ENCODE measurements at places on chromosomes 4 and X.
A peak's percentile ranks its signal among the peaks of the same experiment; 100 is the strongest.

GRCh38 chr4:184705692-184706091 lies 28.2 kb downstream of the CENPU start:
- no peaks in the 10 kb centered on the region for H3K4me1 ChIP-seq
- no peak for DNase-seq
- no peak overlapping the region for H3K4me3 ChIP-seq
- no peak overlapping the region for H3K27ac ChIP-seq
- no peaks in the 10 kb centered on the region for H3K36me3 ChIP-seq

- H3K36me3 ChIP-seq: no peaks in the 10 kb centered on the region
- H3K27ac ChIP-seq: no peak overlapping the region
- no peaks in the 10 kb centered on the region for H3K4me1 ChIP-seq
- no peak for DNase-seq
- H3K4me3 ChIP-seq: no peak overlapping the region
- H3K27me3 ChIP-seq: no peaks in the 10 kb centered on the region
Observed at GRCh38 chr4:163941221-163941905, 446.9 kb downstream of the TMA16 start.

- H3K36me3 ChIP-seq: no peaks in the 10 kb centered on the region
- peak; percentile 89 for DNase-seq
- H3K27me3 ChIP-seq: no peaks in the 10 kb centered on the region
- H3K4me3 ChIP-seq: peak overlapping the region; percentile 94
- H3K27ac ChIP-seq: peak overlapping the region; percentile 59
- H3K4me1 ChIP-seq: peaks cover 36% of the 10 kb centered on the region
Observed at GRCh38 chr4:158170691-158171561, 1.9 kb downstream of the GASK1B start.

DNA sequence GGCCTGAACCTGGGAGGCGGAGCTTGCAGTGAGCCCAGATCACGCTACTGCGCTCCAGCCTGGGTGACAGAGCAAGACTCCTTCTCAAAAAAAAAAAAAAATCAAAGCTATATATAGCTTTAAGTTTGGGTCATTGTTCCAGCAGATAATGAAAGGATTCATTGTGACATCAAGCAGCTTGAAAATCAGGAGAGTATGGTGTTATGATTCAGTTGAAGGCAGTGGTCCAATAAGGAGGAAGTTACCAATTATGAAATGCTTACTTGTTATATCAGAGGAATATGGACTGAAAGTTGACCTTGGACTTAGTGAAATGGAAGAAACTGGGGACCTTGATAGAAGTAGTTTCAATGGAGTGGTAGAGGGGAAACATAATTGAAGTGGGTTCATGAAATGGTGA lies 140.4 kb upstream of the MAD2L1 start:
- H3K36me3 ChIP-seq: no peaks in the 10 kb centered on the region
- H3K27me3 ChIP-seq: no peaks in the 10 kb centered on the region
- H3K27ac ChIP-seq: no peak overlapping the region

- no peaks in the 10 kb centered on the region for H3K36me3 ChIP-seq
- no peak for DNase-seq
- no peaks in the 10 kb centered on the region for H3K4me1 ChIP-seq
- no peak overlapping the region for H3K27ac ChIP-seq
- no peaks in the 10 kb centered on the region for H3K27me3 ChIP-seq
- no peak overlapping the region for H3K4me3 ChIP-seq
Observed at GRCh38 chr4:2322227-2322626, 60.3 kb upstream of the MXD4 start.

DNA sequence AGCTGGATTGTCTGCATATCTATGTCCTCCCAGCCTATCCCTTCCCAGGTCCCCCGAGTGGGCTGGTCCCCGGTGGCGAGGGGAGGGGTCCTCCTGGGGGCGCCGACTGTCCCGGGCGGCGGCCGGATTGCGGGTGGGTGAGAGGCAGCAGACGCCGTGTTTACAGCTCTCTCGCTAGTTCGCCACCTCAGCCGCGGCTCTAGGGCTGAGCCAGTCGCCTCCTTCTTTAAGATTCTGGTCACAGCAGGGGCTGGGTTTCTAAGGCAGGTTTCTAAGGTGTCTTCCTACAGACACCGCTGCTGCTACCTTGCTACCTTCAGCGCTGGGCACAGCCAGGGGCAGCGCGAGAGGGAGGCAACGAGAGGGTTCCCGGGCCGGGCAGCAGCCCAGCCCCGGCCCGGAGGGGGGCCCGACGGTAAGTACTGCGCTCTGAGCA lies 57.2 kb downstream of the FRMPD3 start:
- H3K27ac ChIP-seq: no peak overlapping the region
- DNase-seq: no peak
- H3K4me3 ChIP-seq: no peak overlapping the region
- no peaks in the 10 kb centered on the region for H3K4me1 ChIP-seq

DNA sequence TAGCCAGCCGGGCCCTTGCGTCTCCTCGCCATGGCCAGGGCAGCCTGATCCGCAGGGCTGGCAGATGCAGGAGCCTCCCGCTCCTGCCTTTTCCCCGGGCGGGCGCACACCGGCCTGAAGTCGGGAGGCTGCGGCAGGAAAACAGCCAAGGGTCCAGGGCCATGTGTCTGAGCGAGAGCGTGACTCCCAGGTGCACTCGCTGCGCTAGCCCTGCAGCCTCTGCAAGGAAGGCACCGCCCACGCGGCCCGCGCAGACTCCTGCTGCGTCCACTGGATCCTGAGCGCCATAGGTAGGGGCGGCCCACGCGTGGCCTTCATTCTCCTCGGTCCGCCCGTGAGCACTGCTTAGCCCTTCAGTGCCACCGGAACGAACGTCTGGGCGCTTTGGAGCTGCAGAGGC lies 379.9 kb downstream of the TRAM1L1 start:
- H3K36me3 ChIP-seq: no peaks in the 10 kb centered on the region
- no peaks in the 10 kb centered on the region for H3K4me1 ChIP-seq
- no peak for DNase-seq
- H3K27ac ChIP-seq: no peak overlapping the region
- no peaks in the 10 kb centered on the region for H3K27me3 ChIP-seq

GRCh38 chr4:8386731-8387130 lies 53.8 kb downstream of the ACOX3 start:
- no peak for DNase-seq
- no peak overlapping the region for H3K27ac ChIP-seq
- H3K4me3 ChIP-seq: no peak overlapping the region
- H3K36me3 ChIP-seq: peaks cover 9% of the 10 kb centered on the region

DNA sequence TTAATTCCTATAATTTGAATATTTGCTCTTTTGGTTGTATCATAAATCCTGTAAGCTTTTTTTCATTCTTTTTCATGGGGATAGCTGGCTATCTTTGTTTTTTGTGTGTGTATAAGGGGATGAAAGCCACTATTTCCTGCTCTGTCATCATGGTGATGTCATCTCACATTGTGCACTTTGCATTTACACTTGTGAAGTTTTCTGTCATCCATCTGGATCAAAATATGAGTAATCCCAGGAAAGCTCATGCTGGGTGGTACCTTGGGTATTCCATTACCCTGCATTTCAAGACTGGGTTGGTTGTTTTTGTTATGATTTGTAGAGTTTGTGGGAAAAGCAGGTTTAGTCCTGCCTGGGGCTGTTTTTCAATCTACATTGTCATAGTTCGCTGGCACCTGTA lies 367.3 kb downstream of the CHIC1 start:
- H3K36me3 ChIP-seq: no peaks in the 10 kb centered on the region
- H3K4me3 ChIP-seq: no peak overlapping the region
- no peaks in the 10 kb centered on the region for H3K27me3 ChIP-seq
- H3K4me1 ChIP-seq: no peaks in the 10 kb centered on the region
- DNase-seq: peak; percentile 24
- H3K27ac ChIP-seq: no peak overlapping the region

DNA sequence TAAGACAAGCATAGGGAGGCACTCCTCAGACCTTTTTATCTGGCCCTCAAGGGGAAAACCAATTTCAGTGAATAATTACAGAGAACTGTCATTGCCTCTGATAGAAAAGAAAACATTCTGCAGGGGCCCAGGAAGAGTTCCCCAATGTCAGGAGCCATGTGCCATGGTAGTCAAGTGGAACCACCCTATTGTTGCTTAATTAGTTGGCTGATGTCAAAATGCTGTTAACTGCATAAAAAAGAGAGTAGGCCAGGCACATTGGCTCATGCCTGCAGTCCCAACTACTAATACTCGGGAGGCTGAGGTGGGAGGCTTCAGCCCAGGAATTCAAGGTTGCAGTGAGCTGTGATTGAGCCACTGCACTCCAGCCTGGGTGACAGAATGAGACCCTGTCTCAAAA lies 28.6 kb upstream of the OGT start:
- no peaks in the 10 kb centered on the region for H3K36me3 ChIP-seq
- H3K4me3 ChIP-seq: no peak overlapping the region
- no peaks in the 10 kb centered on the region for H3K27me3 ChIP-seq
- H3K4me1 ChIP-seq: no peaks in the 10 kb centered on the region

DNA sequence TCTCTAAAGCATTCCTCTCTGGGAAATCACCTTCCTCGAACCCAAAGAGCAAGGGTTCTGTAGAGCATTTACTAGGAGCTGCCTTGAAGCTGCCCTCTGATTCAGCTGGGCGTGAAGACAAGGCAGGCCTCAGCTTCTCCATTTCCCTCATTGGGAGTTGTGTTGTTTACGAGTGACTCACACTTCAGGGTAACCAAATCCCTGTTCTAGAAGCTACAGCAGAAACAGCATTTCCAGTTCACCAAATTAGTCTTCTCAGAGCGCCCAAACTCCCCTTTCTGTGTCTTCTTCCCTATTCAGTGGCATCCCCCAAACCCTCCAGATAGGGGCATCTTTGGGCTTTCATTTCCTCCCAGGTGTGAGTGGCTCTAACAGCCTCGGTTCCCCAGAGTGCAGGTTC lies 863 bp upstream of the XPNPEP2 start:
- DNase-seq: no peak
- no peaks in the 10 kb centered on the region for H3K27me3 ChIP-seq
- no peaks in the 10 kb centered on the region for H3K4me1 ChIP-seq
- H3K27ac ChIP-seq: no peak overlapping the region
- H3K4me3 ChIP-seq: no peak overlapping the region

DNA sequence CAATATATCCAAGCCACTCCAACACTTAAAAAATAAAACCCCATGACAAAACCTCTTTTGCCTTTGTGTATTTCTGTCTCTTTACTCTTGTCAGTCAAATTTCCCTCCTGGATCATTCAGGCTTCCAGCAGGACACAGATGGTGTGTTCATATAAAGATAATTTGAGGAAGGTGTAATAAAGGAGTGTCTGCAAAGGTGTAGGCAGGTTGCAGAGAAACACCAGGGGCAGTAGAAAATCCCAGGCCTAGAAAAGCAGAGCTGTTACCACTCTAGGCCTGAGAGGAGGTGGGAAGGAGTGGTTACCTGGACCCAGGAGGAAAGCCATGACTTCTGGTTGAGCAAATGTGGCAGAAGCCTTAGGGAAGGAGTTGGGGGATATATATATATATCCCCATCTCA lies 28.8 kb downstream of the CHRNA9 start:
- H3K4me1 ChIP-seq: no peaks in the 10 kb centered on the region
- no peaks in the 10 kb centered on the region for H3K36me3 ChIP-seq
- H3K4me3 ChIP-seq: no peak overlapping the region
- no peaks in the 10 kb centered on the region for H3K27me3 ChIP-seq
- no peak overlapping the region for H3K27ac ChIP-seq

- H3K27me3 ChIP-seq: no peaks in the 10 kb centered on the region
- no peaks in the 10 kb centered on the region for H3K36me3 ChIP-seq
- no peak for DNase-seq
- no peaks in the 10 kb centered on the region for H3K4me1 ChIP-seq
Observed at GRCh38 chr4:93461541-93461940, 367.0 kb upstream of the ATOH1 start.

DNA sequence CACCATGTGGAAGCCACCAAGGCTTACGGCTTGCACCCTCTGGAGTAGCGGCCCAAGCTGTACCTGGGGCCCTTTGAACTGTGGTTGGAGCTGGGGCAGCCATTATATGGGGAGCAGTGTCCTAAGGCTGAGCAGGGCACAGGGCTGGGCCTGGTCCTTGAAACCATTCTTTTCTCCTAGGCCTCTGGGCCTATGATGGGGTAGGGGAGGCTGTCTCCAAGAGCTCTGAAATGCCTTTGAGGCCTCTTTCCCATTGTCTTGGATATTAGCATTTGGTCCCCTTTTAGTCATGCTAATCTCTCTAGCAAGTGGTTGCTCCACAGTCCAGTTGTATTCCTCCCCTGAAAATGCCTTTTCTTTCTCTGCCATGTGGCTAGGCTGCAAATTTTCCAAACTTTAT lies 96.4 kb upstream of the ARX start:
- H3K27me3 ChIP-seq: no peaks in the 10 kb centered on the region
- H3K27ac ChIP-seq: no peak overlapping the region

DNA sequence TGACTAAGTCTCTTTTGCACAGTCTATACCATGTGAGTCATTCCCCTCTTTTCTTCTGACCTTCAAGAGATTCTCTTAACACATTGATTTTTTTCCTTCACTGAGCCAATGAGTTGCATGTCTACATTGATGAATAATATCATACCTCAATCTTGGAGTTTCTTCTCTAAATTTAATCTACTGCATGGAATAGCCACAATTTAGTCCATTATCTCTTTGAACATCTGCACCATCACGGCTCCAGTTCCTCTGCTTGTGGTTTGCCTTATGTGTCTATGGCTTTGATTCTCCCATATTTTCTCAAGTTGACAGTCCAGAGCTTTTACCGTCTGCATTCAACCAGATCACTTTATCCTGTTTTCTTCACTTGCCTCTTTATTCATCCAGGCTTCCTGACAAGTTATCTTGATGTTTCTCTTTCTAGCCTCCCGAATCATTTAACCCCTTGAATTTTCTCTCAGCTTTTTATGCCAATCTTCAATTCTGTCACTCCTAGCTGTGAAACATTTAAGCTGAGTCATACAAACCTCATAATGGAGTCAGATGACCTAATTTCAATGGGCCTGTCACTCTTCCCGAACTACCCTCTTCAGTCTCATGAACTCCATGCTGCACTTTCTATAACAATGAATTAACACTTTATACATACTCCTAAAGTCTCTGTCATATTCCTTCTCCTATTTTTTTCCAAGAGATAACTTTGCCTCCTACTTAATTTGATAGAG lies 222.3 kb downstream of the CPE start:
- no peak overlapping the region for H3K4me3 ChIP-seq
- peaks cover 3% of the 10 kb centered on the region for H3K4me1 ChIP-seq
- no peak for DNase-seq

GRCh38 chrX:118189628-118190027 lies 73.0 kb upstream of the KLHL13 start:
- H3K36me3 ChIP-seq: no peaks in the 10 kb centered on the region
- H3K4me3 ChIP-seq: no peak overlapping the region
- H3K27ac ChIP-seq: no peak overlapping the region

- H3K4me1 ChIP-seq: no peaks in the 10 kb centered on the region
- no peak overlapping the region for H3K27ac ChIP-seq
- no peak overlapping the region for H3K4me3 ChIP-seq
- no peaks in the 10 kb centered on the region for H3K36me3 ChIP-seq
Observed at GRCh38 chr4:8591626-8592365, 769 bp upstream of the CPZ start.
